ENCODE measurements at places on chromosomes 6 and 20.

DNA sequence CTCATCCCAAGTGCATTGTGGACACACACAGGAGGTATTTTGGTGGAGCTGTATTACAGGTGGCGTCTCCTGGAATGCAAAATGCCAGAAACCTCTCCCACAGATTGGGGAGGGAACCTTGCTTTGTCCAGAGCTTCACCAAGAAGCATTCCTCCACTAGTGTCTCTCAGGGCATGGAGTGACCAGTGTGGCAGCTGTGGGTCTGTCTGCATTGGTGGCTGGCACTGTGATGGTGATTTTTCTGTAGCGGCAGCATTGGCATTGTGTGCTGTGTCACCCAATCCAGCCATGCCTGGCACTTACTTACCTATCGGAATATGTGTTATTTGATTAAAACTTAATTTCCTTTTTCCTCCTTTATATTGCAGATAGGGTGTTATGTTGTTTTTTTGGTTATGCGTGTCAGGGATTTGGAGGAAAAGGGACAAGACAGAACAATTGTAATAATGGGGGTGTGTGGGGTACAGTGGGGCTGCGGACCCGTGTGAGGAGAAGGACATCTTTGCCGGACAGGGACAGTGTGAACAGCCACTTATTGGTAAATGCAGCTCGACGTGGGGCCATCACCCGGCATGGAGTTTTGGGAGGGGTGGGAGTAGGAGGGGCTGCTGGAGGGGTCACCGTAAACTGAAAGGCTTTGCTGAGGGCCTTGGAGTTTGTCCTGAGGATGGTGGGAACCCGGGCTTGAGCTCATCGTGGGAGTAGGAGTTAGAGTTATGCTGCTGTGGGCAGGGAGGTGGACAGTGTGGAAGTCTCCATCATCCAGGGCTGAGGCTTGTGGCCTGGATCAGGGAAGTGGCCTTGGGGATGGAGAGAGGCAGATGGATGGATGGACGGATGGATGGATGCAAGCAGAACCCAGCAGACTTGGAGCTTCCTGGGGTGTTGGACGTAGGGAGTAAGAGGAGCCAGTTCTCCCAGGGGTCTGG, 105.0 kb downstream of the SYCP2 start:
- no peak overlapping the region for H3K4me3 ChIP-seq
- H3K4me1 ChIP-seq, result no peaks in the 10 kb centered on the region
- H3K27ac ChIP-seq, result no peak overlapping the region

GRCh38 chr20:36571564-36572504, 1.6 kb upstream of the TGIF2 start:
- H3K27me3 ChIP-seq, result no peaks in the 10 kb centered on the region
- peak overlapping the region; percentile 91 for H3K4me3 ChIP-seq
- H3K36me3 ChIP-seq, result peaks cover 22% of the 10 kb centered on the region

- peaks cover 10% of the 10 kb centered on the region for H3K4me1 ChIP-seq
- no peak overlapping the region for H3K4me3 ChIP-seq
- no peaks in the 10 kb centered on the region for H3K27me3 ChIP-seq
- no peak for DNase-seq
- no peak overlapping the region for H3K27ac ChIP-seq
These were observed 407.6 kb upstream of the SOX4 start for GRCh38 chr6:21185861-21186478.

GRCh38 chr20:45887346-45887715, at the start of gene SPATA25:
SPATA25 (minus strand) TSS chr20:45887622; CDS start chr20:45887590, 32 bp downstream.
- DNase-seq, result no peak
- H3K4me3 ChIP-seq, result no peak within 1 kb of the TSS
- no peak within 1 kb of the TSS for H3K27ac ChIP-seq
- peaks cover 22% of the 10 kb centered on the region for H3K36me3 ChIP-seq
- peaks cover 45% of the 10 kb centered on the region for H3K4me1 ChIP-seq

DNA sequence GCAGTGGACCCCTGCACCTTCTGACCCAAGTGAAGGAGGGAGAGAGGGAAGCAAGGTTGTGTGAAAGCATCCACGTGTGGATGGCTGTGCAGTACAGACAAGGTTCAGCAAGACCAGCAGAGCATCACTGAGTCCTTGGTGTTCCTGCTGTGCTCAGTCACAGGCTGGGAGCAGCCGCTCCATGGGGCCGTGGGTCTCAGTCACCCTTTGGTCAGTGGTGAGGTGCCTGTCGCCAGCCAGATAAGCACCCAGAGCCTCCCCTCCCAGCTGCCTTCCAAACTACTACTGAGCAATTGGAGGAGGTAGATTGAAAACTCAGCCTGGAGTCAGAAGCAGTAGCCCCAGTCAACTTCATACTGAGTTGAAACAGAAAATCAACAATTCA, 218.9 kb downstream of the SLC24A3 start:
- no peak overlapping the region for H3K27ac ChIP-seq
- DNase-seq, result no peak
- H3K4me1 ChIP-seq, result no peaks in the 10 kb centered on the region
- H3K36me3 ChIP-seq, result no peaks in the 10 kb centered on the region

Measured in activated CD8-positive, alpha-beta T cell treated with anti-CD3 and anti-CD28 coated beads for 36 hours (primary cell).